ENCODE measurements at places on chromosomes 3 and 15.

GRCh38 chr15:100343251-100343650, 1.5 kb upstream of the ADAMTS17 start:
- no peak for DNase-seq

DNA sequence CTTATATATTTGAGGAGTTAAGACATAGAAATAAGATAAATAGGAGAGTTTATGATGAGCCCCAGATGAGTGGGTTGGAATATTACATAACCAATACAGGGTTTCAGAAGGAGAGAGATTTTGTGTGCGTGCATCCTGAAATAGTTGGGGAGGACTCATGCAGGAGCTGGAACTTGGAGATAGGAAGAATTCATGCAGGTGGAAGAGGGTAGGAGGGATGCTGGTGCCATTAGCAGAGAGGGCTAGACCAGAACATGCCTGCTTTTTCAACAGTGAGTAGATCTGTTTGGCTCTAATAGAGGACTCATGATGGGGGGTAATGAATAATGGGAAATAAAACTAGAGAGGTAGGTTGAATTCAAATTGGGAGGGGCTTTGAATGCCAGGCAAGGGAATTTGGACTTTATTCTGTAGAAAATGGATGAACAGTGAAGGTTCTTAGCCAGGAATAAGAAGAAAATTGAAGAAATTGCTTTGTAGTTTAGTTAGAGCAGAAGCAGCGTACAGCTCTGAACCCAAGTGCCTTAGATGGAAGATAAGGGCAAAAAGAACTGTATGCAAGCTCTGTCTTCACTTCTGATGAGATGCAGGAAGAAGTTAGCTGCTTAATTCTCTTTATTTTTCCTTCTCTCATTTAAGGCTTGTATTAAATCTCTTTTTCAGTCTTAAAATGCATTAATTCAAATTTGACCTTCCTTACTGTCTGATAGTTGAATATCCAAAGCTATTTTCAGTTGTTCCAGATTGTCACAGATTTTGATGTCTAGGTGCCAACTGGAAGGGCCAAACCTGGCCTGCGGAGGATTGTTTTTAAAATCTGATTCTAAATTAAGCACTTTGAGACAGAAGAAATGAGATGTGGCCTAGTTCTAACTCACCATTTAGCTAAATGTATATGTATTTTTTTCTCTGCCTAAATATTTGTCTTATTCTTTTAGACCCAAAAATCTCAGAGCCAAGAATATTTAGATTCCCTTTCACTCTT, 86.3 kb downstream of the PPM1L start:
- DNase-seq, result no peak

- DNase-seq, result no peak
Measured at GRCh38 chr3:126353694-126354321, 3.4 kb downstream of the KLF15 start.

DNA sequence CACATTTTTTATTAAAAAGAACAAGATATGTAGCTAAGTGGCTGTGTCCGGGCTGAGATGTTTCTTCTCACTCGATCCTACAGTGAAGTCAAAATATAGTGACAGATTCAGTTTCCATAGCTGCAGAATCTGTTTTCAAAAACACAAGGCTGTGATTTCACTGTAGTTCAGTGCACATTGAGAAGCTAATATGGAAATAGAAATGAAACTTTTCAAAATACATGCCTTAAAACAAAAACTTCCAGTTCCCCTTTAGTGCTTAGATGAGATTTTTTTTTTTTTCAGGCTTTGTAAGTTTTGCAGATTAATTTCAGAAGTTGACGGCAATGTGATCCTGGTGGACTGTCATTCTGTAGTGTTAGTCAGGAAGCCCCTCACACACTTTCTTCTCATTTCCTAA, 23.8 kb upstream of the TRAK1 start:
- peak; percentile 22 for DNase-seq

DNA sequence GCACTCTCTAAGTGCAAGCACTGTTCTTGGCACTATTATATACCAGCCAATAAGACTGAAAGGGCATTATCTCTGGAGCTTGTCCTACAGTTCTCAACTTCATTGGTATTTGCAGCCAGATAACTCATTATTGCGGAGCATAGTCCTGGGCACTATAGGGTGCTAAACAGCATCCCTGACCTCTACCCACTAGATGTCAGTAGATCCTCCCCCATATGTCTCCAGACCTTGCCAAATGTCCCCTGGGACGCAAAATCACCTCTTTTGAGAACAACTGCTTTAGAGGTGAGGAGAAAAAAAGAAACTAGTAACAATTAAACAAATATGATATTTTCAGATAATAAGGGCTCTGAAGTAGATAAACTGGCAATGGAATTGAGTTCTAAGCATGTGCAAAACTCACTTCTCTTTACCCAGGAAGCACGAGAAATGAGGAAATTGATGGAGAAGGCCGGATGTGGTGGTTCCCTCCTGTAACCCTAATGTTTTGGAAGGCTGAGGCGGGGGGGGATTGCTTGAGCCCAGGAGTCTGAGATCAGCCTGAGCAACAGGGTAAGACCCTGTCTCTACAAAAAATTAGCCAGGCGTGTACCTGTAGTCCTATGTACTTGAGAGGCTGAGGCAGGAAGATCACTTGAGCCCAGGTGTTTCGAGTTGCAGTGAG, 61.4 kb downstream of the FRMD4B start:
- peak; percentile 86 for DNase-seq

DNA sequence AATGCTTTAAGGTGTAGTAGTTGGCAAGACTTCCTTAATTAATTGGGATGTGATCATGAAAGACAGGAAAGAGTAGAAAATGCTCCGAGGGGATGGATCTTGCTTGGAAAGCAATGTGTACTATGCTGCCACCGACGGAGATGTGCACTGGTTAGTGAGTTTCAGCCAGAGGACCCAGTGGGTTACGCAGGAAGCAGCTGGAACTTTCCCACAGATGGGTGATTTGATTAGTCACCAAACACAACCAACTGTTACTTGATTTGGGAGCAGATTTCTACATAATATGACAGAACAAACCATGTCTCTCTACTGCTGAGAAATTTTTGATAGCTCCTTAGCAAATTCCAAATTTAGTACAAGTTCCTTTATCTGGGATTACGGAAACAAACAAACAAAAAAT, 245.4 kb upstream of the MCTP2 start:
- peak; percentile 75 for DNase-seq

DNA sequence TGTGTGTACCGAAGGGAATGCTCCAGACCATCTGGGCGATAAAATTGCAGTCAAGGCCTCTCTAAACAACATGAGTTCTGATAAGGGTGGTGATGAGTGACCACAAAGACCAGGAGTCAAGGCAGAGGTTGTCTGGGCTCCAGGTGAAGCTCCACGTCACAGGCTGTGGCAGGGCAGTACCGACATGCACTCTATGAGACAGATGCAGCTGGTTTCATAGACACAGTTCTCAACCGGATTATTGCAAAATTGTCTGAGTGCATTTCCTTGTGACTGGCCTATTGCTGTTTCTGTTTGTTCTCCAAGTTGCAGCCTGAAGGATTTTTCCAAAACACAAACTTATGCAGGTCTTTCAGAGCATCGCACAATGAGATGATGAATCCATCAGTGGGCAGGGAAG, 157.5 kb upstream of the HES1 start:
- DNase-seq, result no peak

GRCh38 chr3:43073116-43073835, 32.6 kb downstream of the POMGNT2 start:
- no peak for DNase-seq

- DNase-seq, result peak; percentile 11
Measured at GRCh38 chr3:171564748-171565480, 104.7 kb upstream of the TNIK start.

GRCh38 chr15:89801471-89802195, 13.0 kb downstream of the ANPEP start:
- no peak for DNase-seq

DNA sequence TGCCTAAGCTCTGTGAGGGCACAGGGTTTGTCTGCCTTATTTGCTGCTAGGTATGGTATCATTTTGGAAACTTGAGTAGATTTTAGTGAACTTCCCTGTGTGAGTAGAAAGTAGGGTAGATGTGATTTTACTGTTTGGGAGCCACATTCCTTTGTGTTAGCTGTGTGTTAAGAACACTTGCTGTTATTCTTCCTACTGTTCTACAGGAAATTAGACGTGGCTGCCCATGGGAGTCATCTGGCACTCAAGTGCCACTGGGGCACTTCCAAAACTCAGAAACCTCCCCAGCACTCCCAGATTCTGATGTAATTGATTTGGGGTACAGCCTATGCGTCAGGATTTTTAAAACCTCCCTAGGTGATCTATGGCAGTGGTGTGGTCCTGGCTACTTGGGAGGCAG, 369.9 kb upstream of the C2CD4B start:
- DNase-seq, result no peak

GRCh38 chr15:62135532-62136134, 29.5 kb downstream of the C2CD4B start:
- DNase-seq, result no peak

DNA sequence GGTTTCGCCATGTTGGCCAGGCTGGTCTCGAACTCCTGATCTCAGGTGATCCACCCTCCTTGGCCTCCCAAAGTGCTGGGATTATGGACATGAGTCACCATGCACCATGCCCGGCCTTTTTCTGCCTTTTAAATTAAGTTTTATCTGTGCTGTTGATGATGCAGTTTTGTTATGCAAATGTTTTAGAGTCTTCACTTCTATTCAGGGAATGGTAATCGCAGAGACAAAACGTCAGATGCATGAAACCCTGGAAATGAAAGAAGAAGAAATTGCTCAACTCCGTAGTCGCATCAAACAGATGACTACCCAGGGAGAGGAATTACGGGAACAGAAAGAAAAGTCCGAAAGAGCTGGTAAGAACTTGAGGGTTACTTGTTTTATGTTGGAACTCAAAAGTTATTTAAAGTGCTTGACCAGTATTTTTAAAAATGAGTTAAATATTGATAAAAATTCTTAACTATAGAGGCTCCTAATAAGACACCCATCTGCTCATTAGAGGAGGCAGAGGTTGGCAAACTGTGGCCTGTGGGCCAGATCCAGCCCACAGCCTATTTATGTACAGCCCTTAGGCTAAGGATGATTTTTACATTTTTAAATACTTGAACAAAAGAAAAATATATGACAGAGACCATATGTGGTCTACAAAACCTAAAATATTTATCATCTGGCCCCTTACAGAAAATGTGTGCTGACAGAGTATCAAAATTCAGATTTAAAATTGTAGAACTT, 127.8 kb upstream of the LRRFIP2 start:
- no peak for DNase-seq

DNA sequence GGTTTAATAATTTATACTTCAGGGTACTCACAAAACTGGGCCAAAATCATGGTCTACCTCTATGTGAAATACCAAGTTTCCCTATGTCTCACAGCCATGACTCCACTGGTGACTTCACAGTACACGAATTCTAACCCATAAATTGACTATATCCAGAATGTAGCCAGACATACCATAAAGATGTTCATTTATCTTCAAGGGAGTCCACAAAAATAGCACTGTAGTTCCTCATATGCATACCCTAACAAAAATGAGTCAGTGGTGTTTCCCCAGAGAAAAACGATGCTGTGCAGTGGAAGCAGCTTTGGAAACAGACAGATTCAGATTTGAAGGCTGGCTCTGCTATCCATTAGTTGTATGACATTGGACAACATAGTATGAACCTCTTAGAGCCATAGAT, 438.8 kb downstream of the FHIT start:
- DNase-seq, result no peak

GRCh38 chr15:91238644-91239425, 138.8 kb downstream of the SV2B start:
- DNase-seq, result no peak

- DNase-seq, result no peak
Measured at GRCh38 chr3:190562866-190563510, 49.1 kb downstream of the IL1RAP start.

DNA sequence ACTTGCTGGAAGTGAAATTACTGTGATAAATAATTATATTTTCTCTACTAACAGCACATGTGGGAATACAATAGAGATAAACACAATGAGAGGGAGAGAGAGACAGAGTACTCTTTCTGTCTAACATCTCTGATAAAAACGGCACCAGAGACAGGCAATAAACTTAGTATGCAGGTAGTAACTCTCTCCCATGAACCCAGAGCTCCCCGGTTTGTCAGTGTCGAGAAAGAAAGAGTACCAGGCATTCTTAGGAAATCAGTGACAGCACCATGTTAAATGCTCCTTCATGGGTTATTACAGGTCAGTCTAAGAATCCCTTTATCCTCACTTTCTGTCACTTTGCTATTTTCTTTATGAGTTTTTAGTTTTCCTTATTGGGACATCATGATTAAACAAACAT, 110.7 kb upstream of the EPHA3 start:
- DNase-seq, result no peak

- peak; percentile 61 for DNase-seq
Measured at GRCh38 chr3:4852780-4853748, 126.2 kb upstream of the BHLHE40 start.

GRCh38 chr3:188683032-188683521, 488.7 kb upstream of the TPRG1 start:
- DNase-seq, result no peak

DNA sequence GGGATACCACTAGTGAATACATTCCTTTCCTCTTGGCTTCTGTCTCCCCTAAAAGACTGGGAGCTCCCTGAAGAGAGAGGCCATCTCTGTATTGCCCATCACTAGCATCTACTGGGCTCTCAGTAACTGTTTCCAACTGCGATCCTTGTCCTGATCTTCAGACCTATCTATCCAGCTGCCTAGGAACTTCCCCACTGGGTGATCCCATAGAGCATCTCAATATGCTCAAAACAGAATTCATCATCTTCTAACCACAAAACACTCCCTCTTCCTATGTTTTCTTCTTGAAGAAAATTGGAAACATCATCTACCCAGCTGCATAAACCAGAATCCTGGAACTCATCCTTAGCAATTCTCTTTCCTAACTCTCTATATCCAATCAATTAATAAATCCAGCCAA, 54.6 kb downstream of the PLD1 start:
- DNase-seq, result no peak

DNA sequence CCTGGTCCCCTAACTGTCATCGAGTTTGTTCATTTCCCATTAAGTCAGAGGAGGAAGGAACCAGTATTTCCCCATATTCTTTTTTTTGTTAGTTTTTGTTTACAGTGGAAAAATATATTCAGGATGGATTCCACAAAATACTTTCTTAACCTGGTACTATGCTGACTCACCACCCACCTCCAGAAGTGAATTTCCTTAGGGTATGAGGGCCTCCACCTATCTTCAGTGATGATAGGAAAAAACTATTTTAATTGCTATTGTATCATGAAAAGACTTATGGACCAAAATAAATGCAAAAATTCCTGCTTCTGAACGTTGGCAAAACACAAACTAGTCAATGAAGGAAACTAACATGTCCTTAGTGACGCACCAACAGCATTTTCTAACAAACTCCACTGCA, 64.2 kb upstream of the FOXP1 start:
- DNase-seq, result no peak

GRCh38 chr3:52895418-52895817, 1.9 kb downstream of the STIMATE start:
- no peak for DNase-seq
